Calu3 (cell line): ENCODE measurements at places on chromosomes 1 and 21. TPM values are rescaled to one million over a fixed set of nuclear protein-coding genes. Genes with fewer than 3 reads are reported as not detected.

DNA sequence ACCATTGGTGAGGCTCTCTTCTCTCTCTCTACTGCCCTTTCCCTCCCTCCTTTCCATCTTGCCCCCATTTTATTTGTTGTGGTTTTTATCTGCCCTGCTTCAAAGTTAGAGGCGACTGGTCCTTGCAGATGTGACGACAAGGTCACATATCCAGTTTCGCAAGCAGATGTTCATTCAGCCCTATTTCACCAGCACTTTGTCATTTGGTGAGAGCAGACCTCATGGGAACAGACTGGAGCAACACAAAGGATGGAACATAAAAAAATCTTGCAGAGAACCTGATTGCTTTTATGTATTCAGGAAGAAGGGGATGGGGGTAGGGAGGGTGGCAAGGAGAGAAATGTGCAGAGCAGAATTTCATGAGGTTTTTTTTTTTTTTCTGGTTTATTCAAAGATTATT, 84.3 kb downstream of the ELAVL4 start:
- no peaks in the 10 kb centered on the region for H3K36me3 ChIP-seq
- DNase-seq = no peak
- no peaks in the 10 kb centered on the region for H3K4me1 ChIP-seq
- H3K27me3 ChIP-seq = peaks cover 91% of the 10 kb centered on the region
- H3K27ac ChIP-seq = no peak overlapping the region
- H3K4me3 ChIP-seq = no peak overlapping the region

FMN2 gene
- total RNA-seq = 0.12 TPM in 1 of 2 replicates, not detected in the other

DNA sequence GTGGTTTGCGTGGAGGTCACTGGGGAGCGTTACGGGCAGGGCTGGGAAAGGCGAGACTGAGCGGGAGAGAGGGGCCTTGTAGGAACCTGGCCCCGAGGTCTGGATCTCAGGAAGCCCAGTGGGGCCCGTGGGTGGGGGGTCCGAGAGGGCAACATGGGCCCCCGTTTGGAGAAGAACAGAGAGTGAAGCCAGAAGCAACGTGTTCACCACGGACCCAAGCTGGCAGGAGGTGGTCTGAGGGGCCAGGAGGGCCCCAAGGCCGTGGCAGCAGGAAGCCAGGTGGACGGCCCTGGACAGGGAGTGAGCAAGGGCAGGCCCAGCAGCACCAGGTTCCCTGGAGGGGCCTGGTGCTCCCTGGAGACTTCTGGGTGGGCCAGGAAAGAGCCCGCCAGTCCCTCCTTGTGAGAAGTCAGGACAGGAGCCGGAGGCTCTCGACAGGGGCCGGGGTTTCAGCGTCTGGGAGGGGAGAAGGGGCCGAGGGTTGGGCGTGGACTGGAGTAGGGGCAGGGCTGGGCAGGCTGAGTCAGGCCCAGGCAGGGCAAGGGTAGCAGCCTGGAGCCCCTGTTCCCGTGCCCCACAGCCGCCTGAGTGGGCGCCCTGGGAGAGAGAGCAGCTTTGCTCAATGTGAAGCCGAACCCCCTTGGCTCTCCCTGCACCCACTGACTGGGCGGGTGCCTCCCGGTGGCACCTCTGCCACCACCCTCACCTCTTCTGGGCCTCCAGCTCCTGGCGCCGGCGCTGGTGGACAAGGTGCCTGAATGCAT, 33.5 kb downstream of the CFAP74 start:
- no peaks in the 10 kb centered on the region for H3K4me1 ChIP-seq
- peaks cover 4% of the 10 kb centered on the region for H3K36me3 ChIP-seq
- no peak overlapping the region for H3K4me3 ChIP-seq
- H3K27me3 ChIP-seq = peaks cover 34% of the 10 kb centered on the region

TIE1 gene
- not detected in 2 replicates for total RNA-seq

ELF3 gene
- total RNA-seq = 830 and 907 TPM in 2 replicates
